ENCODE measurements at places on chromosomes 5 and 9.

GRCh38 chr5:59008816-59009473 is 426.1 kb downstream of the RAB3C start:
- DNase-seq = no peak

DNA sequence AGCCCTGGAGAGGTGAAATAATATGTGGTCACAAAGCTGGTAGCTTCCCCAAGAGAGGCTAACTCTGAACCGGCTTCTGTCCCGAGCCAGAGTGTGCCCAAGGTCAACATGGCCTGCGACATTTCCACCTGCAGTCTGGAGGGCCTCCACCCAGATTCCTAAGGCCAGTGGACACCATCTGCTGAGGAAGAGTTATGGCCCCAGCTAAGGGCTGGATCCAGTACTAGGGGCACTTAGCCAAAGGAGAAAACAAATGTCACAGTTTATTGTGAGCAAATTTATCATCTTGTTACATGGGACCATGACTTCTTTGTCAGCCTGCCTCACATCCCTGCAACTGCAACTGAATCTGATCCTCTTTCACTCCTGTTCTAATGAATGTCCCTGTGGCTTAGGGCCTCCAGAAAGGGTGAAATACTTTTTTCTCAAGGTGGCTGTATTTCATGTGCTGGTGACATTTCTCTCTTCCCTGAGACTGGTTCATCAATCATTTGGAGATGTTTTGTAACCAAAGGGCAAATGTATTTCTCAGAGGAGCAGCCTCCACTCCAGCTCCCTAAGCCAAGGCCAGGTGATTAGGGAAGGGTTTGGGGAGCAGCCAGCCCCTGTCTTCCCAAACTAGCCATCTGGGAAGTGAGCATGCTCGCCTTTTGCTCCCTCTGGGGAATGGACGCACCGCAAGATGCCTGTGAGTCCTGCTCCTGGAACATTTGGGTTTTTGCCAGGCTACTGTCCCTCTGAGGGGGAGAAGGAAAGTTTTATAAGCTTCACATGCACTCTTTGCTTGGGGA is 148.3 kb downstream of the CMYA5 start:
- DNase-seq = no peak

GRCh38 chr5:43658509-43658908 is 55.5 kb downstream of the NNT start:
- no peak for DNase-seq

- no peak for DNase-seq
These were observed 13.5 kb downstream of the POLR1E start for GRCh38 chr9:37499297-37499696.

DNA sequence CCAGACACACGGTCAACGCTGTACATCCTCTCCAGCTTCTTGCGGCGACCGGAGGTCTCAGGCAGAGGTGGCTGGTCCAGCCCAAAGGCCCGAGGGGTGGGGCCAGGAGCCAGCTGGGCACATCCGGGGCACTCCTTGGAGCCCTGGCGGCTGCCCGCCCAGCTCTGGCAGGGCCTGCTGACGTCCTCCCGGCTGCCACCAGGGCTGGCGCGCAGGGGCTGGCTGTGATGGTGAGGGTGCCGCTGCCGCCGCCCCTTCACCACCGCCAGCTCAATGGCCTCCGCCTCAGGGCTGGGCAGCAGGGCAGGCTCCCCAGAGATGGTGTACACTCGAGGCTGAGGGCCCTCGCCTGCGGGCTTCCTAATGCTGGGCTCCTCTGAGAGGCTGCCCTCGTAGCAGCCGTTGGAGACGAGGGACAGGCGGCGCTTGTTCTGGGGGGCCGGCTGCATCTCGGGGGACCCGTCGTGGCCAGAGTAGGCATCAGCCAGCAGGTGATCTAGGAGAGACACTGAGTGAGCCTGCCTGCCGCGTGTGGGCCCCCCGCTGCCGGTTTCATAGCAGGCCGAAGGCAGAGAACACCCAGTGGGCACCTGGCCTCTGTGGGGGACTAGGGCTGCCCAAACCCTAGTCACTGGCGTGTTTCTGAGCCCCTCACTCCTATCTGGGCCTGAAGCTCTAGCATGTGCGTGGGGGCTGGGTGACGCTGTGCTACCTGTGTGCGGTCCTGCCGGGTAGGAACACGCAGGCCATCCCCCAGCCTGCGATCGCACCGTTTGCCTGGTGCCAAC is 1.5 kb downstream of the NSMF start:
- no peak for DNase-seq

- DNase-seq = no peak
These were observed 563.0 kb upstream of the KLF4 start for GRCh38 chr9:108052431-108053080.

GRCh38 chr9:118946669-118947068 is 422.6 kb downstream of the BRINP1 start:
- no peak for DNase-seq

- DNase-seq = no peak
These were observed 38.0 kb upstream of the XPA start for GRCh38 chr9:97735070-97735600.

All from activated CD4-positive, CD25-positive, alpha-beta regulatory T cell treated with anti-CD3 and anti-CD28 coated beads, Interleukin-2, amount 50 U/mL, for 16 hours (primary cell).